HS-5 (cell line): ENCODE measurements at places on chromosomes 13 and 19.

DNA sequence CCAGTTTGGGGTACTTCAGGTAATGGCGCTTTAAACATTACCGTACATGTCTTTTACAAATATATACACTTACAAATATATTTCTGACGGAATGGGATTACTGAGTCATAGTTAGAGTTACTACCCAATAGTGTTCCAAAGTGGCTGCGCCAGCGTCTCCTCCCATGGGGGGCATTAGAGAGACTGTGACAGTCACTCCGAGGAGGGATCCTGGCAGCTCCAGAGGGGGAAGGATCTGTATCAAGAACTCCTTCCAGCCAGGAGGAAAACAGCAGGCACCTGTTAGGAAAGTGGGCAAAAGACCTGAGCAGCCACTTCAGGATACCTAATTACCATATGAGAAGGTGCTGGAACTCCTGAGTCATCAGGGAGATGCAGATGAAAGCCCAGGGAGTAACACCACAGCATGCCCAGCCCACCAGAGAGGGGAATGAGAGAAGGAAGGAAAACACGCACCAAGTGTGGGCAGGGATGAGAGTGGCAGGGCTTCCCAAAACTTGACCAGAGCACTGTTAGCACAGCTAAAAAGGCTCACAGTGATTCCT, 52.9 kb downstream of the SLC7A9 start:
- DNase-seq: no peak

DNA sequence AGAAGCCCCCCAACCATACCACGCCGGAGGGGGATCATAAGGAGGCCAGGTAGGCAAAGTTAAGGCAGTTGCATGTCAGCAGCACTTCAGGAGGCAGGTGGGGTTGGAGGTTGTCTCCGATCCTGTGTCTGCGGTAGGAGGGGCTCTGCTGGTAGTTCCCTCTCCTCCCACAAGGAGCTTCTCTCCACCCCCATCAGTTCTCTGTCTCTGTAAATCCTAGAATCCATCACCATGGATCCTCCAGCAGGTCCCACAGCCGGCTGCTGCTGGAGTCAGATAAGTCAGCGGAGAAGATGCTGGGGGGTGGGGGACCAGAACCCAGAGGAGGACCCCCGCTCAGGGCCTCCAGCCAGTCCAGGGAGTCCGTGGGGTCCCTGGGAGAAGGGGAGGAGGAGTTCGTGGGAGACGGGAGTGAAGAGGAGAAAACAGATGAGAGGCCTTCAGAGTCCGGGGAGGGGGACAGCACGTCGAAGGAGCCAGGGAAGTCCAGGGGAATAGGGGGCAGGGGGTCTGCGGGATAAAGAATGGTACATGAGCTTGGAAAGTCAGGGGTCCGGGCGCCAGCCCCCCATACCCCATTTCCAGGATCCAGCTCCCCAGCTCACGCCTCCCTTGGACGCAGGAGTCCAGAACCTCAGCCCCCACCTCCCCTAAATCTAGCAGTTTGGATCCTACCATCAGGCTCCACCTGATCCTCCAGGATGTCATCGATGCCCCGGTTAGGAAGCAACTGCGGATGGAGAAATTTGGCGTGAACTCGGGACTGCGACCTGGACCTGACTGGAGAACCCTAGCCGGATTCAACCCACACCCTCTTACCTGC, 6.3 kb downstream of the MAMSTR start:
- no peak for DNase-seq

DNA sequence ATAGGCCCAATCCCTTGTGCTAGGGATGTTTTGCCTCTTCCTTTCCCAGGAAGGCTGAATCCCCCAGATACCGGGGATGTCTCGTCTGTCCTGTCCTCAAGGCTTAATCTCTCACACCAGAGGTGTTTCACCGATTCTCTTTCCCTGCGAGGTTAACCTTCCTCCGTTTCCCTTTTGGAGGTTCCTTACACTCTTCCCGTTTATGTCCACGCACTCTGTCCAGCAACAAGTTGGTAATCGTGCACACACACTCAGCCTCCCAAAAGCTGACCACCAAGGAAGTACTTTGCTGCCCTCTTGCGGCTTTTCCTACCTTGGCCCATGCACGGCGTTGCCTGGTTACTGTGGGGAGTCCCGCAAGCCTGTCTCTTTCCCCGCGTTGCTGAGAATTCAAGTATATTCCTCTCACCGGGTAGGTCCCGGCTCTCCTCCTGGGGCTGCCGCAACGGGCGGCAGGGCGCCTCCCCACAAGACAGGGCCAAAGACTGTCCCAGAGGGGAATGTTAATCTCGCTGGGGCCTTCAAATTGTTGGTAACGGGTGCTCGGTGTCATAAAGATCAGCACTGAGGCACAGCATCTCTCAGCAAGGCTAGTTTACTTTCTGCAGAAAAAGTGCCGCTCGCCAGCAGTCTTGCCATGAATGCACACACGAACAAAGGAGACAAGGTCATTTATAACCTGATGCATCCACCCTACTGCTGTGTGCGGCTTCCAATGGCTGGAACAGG, 36.7 kb upstream of the CD177 start:
- peak; percentile 11 for DNase-seq

DNA sequence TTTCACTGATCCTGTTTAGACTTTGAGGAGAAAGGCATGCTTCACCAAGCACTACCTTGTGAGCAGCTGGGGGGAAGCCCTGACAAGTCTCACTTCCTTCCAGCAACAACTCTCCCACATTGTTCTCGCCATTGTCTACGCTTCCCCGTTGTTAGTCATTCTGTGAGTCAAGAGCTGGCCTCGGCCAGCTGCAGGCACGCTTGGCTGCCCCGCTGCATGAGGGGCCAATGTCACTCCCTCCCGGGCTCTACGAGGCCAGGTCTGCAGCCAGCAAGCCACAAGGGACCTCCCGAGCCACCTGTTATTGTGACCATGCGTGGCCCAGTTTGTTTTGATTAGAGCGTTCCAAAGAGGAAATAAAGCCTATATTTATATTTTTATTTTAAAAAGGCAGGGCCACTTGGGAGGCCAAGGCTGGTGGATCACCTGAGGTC, 220.9 kb downstream of the FOXO1 start:
- peak; percentile 22 for DNase-seq

- DNase-seq: no peak
Measured at GRCh38 chr19:11115895-11116446, 26.7 kb downstream of the LDLR start.

DNA sequence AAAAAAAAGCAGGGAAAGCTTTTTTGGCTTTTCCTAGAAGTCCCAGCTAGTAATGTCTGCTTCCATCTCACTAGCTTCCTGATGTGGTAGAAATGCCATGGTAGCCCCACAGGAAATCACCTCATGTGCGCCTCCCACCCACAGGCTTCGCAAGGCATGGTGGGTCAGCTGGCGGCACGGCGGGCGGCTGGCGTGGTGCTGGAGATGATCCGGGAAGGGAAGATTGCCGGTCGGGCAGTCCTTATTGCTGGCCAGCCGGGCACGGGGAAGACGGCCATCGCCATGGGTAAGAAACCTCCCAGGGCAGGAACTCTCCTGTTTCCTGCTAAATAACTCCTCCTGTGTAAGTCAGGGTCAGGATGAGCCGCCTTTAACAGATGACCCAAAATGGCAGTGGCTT, 10.4 kb downstream of the RUVBL2 start:
- DNase-seq: no peak

GRCh38 chr13:38661010-38661675, 25.7 kb upstream of the FREM2 start:
- DNase-seq: no peak

GRCh38 chr19:13599681-13600080, 93.4 kb upstream of the CACNA1A start:
- no peak for DNase-seq

- no peak for DNase-seq
Measured at GRCh38 chr13:77337159-77337558, 10.3 kb upstream of the MYCBP2 start.

- DNase-seq: no peak
Measured at GRCh38 chr19:1101337-1101698, 2.5 kb upstream of the GPX4 start.
